Activated gamma-delta T cell treated with anti-CD3 and anti-CD28 coated beads, Interleukin-2, amount 50 U/mL, for 16 hours (primary cell): ENCODE measurements at places on chromosomes 4 and X.

- DNase-seq: no peak
Measured at GRCh38 chr4:1234309-1234695, 14.6 kb downstream of the CTBP1 start.

GRCh38 chr4:141283152-141283551 lies 62.5 kb downstream of the ZNF330 start:
- no peak for DNase-seq

- DNase-seq: no peak
Measured at GRCh38 chr4:185713731-185714130, 98.3 kb downstream of the SORBS2 start.

DNA sequence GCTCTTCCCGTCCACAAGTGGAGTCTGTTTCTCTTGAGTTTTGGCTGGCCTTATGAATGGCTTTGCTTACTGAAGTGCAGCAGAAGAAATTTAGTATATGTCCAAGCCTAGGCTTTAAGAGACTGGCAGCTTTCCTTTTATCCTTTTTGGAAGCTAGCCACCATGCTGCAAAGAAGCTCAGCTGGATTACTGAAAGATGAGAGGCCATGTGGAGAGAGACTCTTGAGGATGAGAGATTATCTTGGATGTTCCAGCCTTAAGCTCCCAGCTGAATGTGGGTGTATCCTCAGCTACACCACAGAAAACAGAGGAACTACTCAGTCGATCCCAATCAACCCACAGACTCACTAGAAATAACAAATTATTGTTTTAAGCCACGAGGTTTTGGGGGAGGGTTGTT lies 12.5 kb downstream of the CCNG2 start:
- no peak for DNase-seq

DNA sequence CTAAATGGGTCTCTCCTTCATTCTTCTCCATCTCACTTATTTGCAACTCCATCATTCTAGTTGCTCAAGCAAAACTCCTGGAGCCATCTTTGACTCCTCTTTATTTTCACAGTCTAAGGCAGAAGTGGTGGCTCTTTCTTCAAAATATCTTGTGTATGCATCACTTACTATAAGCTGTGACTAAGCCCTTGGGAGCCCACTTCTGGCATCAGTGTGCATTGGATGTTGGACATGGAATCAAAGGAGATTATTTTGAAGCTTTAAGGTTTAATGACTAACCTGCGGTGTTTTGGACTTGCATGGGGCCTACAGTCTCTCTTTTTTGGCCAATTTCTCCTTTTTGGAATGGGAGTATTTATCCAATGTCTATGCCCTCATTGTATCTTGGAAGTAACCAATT lies 276.8 kb downstream of the SPOCK3 start:
- DNase-seq: no peak

- no peak for DNase-seq
Measured at GRCh38 chr4:176611381-176611780, 181.3 kb downstream of the VEGFC start.

- no peak for DNase-seq
Measured at GRCh38 chr4:128942607-128943006, 133.1 kb downstream of the JADE1 start.

GRCh38 chrX:118468122-118468521 lies 27.5 kb upstream of the DOCK11 start:
- DNase-seq: no peak

DNA sequence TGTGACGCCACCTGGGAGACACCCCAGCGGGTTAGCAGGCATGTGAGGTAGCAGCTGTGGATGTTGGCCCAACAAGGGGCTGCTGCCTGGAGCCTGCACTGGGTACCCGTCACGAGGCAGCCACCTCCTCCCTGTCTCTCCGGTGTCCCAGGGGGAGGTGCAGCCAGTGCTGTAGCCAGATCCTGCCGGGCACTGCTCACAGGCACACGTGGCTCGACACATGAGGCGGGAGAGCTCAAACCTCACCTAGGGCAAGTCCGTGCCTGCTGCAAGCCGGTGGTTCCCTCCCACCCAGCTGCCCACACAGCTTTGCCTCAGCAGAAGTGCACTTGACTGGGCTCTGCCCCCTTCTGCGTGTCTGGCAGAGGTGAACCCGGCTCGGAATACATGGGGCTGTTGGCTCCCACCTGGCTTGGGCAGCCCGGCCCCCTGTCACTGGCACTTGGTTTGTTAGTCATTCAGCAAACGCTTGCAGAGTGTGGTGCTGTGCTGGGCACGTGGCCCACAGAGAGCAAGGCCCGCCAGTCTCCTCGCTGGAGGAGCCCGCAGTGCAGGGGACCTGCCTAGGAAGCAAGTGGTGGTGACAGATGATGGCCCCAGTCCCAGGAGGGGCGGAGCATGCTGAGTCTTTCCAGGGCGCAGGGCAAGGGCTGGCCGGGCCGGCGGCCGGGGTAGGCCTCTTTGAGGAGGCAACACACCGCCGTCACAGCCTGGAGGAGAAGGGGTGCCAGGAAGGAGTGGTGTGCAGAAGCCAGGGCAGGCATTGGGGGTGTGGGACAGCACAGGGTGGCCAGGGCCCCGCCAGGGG lies 10.1 kb upstream of the SH3TC1 start:
- DNase-seq: no peak

- no peak for DNase-seq
Measured at GRCh38 chrX:154020536-154021115, 924 bp upstream of the IRAK1 start.

DNA sequence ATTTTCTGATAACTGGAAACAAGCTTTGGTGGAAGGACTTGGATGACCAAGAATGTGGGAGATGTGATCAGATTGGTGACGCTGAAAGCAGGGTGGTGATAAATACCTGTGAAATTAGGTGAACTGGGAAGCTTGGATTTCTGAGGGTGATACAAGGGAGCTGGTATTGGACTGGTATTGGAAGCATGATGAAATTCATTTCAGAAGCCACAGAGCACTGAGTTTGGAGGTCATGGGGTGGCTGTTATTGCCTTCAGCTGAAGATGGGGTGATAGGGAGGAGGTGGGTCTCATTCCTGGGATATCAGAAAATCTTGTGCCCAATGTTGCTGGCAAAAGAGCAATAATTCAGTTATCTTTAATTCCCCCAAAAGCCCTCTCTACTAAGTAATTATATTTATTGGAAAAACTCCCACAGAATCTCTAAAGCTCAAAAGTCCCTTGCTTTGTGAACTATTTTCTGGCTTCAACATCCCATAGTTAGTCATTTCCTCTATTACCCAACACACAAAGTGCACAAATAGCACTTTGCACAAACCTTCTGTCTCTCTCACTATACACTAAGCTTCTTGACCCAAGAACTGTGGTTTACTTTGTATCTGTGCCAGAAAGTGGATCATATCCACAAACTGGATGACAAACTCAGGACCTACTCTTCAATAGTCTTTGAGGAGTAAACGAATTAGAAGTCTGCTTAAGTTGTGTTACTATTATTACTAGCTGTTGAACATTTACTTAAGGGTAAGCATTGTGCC lies 23.1 kb upstream of the CAMK2D start:
- no peak for DNase-seq

- DNase-seq: peak; percentile 16
Measured at GRCh38 chr4:56261027-56261426, 126.3 kb downstream of the AASDH start.

GRCh38 chr4:102163404-102164140 lies 181.7 kb downstream of the SLC39A8 start:
- DNase-seq: no peak
